ENCODE measurements at places on chromosomes 11 and 22. TPM values are rescaled to one million over a fixed set of nuclear protein-coding genes. Genes with fewer than 3 reads are reported as not detected.

DNA sequence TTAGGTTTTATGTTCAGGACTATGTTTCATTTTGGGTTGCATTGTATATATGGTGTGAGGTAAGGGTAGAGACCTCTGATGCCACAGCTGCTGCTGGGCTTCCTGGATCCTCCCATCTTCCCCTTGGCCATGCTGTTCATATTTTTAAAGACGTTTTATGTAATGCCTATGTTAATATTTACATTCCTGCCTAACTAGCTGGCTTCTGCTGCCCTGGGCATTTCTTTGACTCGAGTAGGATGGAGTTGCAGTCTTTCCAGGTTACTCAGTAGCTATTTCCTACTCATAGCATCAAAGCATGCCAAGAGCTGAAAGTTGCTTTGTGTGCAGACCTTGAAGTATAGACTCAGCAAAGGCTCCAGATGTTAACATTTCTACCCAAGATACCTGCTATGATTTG is 220.5 kb upstream of the CADM1 start:
- DNase-seq, result no peak

DNA sequence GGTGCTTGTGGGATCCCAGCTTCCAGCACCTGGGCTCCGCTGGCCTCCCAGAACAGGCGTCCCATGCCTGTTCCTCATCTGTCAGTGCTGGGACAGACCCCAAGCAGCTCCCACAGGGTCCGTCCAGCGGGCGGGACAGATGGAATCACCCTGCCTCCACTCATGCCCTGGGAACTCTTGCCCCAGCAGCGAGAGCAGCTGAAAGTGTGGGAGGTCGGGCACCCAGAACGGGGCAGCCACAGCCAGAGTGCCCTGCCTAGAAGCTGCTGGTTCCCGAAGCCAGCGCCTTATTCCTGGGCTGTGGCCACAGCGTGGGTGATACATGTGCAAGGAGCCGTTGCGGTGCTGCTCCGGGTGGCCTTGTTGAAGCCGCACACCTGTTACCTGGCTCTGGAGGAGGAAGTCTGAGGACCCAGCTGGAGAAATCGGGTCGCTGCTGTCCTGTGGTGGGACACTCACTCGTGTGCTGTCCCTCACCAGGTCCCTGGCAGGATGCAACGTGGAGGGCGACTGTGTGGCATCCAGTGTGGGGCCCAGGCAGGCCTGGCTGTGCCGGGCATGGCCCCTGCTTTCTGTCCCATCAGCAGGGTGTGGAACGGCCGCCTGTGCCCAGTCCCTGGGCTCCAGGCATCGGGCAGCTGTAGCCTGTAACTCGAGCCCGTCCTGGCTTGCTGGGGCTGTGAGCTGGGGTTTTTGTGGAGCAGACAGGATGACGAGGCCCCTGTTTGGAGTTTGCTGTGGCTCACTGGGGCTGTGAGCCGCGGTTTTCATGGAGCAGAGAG is 16.2 kb downstream of the GRAMD4 start:
- DNase-seq, result no peak

DNA sequence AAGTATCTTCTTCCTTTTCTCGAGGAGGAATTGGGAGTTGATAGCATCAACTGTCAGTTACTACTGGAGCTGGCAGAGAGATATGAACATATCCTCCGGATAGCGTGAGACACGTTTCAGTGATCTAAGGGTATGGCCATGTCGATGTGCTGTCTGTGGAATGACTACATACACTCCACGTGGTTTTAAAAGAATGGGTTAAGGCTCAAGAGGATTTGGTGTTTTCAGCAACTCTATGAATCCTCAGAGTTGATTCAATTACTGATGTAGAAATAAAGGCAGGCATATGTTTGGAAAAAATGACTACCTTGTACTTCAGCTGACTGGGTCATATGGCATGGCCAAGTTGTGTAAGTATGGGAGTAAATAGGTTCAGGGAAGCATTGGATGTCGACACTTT is 22.9 kb downstream of the MMP13 start:
- DNase-seq, result no peak

- no peak for DNase-seq
Measured at GRCh38 chr11:47331454-47332302, 20.8 kb downstream of the MYBPC3 start.

- no peak for DNase-seq
Measured at GRCh38 chr11:130451231-130452019, 3.0 kb downstream of the ADAMTS15 start.

GRCh38 chr22:28927630-28928029 is 44.3 kb downstream of the ZNRF3 start:
- DNase-seq, result no peak

- no peak for DNase-seq
Measured at GRCh38 chr22:24833881-24834495, 28.0 kb downstream of the SGSM1 start.

Gene SPDYC
- not detected for total RNA-seq

Gene C11orf21
- total RNA-seq, result 1.0 TPM

Gene CRYBB3
- not detected for total RNA-seq
